Karpas-422 (cell line): ENCODE measurements at places on chromosomes 13 and 19. TPM values are rescaled to one million over a fixed set of nuclear protein-coding genes. Genes with fewer than 3 reads are reported as not detected.

DNA sequence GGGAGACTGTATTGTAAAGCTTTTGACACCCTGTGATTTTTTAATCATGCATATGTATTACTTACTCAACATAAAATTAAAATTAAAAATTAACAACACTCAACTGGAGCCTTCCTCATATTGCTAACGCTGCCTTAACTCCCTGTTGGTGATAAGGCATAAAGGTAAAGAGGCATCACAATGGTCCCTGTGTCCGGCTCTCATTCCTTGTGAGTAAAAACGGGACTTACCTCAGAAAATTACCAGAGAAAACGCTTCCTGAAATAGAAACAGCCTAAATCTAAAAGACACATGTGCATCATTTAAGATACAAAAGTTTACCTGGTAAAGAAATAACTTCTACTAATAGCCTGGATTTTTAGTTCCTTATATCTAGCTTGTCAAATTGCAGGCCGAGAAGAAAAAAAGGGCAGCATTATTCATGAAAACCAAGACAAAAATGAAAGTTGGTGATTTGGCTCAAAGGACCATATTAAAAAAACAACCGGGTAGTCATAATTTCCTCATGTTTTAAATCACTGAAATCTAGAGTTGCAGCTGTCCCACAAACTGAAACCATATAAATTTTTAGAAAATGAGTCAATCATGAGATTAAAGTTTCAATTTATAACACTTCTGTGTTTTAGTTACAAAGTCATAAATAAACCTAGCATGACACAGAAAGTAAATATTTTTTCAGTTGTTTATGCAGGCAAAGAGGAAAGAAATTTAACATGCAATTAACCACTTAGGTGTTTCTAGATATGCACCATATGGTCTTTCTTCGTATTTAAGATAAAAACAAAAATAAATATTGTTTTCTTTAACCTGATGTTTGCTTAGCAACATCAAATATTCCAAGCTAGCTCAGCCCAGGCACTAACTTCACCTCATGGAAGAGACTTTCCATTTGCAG is 94.7 kb downstream of the MIPEP start:
- DNase-seq = no peak

- DNase-seq = no peak
Observed at GRCh38 chr19:7602935-7603497, 7.4 kb downstream of the CAMSAP3 start.

DNA sequence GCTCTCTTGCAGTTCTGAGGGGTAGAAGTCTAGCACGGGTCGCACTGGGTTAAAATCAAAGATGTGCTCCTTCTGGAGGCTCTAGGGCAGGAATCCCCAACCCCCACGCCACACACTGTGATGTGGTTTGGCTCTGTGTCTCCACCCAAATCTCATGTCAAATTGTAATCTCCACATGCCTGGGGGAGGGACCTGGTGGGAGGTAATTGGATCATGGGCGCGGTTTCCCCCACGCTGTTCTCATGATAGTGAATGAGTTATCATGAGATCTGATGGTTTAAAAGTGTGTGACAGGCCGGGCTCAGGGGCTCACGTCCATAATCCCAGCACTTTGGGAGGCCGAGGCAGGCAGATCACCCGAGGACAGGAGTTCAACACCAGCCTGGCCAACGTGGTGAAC is 26.6 kb upstream of the CALM3 start:
- no peak for DNase-seq

DNA sequence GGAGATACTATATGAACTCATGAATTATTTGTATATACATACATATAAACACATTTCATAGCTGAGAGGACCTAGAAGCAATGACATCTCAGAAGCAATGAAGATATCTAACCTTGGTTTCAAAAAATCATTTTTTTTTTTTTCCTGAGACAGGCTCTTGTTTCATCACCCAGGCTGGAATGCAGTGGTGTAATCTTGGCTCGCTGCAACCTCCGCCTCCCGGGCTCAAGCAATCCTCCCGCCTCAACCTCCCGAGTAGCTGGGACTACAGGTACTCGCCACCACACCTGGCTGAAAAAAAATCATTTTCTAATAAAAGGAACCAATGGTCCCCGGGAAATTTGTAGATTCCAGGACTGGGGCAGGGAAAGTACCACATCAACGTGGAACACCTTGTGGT is 4.0 kb downstream of the ZNF565 start:
- DNase-seq = no peak

DNA sequence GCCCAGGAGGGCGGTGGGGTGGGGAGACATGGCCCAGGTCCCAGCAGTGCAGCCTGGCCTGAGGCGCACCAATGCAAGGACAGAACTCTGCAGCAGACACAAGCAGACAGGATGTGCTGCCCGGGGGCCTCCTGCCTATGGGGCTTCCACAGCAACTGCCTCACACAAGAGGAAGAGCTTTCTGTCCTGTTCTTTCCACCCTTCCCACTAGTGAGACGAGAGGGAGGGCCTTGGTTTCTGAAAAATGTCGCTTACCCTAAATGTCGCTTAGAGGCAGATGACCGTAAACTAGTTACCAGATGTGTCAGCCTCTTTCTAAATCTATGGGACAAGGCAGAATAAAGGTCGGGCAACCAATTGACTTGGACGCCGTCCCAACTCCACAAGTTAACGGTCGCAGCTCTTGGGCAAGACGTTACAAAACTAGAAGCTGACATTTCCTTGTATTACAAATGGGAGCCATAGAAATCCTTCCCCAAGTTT is at the start of gene LAIR1:
LAIR1 (minus strand) TSS at position 157 of the 483 bp plus-strand sequence; CDS start at position 30, 127 bp downstream.
- no peak for DNase-seq

The P2RY11 gene
- total RNA-seq = 1.7 and 6.1 TPM in 2 replicates

The ATCAY gene
- total RNA-seq = not detected in 2 replicates

The RNF113B gene
- not detected in 2 replicates for total RNA-seq

The GDF15 gene
- 0.97 TPM in 1 of 2 replicates, not detected in the other for total RNA-seq
